ENCODE measurements at places on chromosomes 1 and 21.

GRCh38 chr1:221308534-221309511, 429.6 kb downstream of the HLX start:
- no peak for DNase-seq

DNA sequence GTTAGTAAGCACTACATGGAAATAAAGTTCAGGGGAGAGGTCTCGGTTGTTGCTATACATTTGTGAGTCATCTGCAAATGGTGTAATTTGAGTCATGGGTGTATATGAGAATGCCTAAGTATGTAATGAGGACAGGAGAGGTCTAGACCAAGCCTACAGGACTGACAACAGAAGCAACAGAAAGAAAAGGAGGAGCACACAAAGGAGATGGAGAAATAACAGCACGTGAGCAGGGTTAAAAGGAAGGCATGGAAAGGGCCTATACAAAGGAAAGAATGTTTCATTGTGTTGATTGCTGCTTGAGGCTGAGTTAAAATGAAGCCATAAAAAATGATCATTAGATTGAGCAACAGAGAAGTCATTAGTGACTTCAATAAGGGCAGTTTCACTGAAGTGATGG, 28.0 kb upstream of the PRKAA2 start:
- no peak for DNase-seq

GRCh38 chr1:54312796-54313316, 93.3 kb downstream of the SSBP3 start:
- peak; percentile 83 for DNase-seq

- no peak for DNase-seq
Observed at GRCh38 chr1:42933610-42934491, 24.8 kb downstream of the SLC2A1 start.

- no peak for DNase-seq
Observed at GRCh38 chr1:224042557-224043118, 71.3 kb upstream of the FBXO28 start.

DNA sequence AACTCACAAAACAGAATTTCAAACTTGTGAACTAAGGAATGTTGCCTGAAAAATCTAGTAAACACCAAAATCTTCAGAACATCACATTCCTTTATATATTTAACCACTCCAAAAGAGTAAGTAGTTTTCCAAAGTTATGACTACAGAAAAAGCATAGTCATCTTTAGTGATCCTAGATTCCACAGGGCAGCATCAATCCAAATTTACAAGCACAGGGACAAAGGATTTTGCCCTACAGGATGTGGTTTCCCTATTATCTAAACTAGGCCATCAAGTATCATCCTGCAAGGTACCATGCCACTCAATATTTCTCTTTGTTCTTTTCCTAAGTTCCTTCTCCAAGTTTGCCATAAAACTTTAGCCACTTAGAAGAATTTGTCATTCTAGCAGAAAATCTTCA, 33.0 kb downstream of the COP1 start:
- DNase-seq: no peak

DNA sequence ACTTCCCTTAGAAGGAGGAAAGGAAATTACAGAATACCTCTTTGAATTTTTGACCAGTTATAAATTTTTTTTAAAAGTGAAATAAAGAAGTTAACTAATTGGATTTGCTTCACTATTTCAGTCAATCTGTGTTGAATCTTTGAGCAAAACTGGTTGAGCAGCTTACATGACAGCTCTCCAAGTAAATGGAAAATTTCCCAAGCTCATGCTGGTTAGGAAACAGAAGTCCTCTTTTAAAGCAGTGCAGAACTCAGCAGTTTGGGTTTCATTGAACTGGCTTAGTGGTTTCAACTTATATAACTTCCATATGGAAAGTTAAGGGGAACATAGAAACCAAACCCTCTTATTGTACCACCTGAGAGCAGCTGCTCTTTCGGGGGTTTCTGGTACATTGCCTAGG, 250.5 kb downstream of the PDE4B start:
- DNase-seq: no peak

DNA sequence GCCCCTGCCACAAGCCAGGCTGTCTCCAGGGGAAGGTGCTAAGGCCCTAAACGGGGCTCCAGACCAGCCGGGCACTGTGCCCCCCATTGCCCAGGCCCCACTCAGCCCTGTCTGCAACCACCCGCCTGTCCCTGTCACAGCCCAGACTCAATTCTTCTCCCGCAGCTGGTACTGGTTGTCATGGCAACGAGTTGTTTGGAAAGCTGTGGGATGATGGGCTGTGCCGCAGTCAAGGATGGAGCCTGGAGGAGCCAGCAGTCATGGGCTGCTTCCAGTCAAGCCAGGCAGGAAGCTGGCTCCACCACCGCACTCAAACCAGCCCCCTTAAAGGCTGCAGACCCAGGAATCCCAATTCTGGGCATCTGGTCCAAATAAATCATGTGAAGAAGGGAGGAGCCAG, 4.2 kb downstream of the SPOCD1 start:
- peak; percentile 40 for DNase-seq

DNA sequence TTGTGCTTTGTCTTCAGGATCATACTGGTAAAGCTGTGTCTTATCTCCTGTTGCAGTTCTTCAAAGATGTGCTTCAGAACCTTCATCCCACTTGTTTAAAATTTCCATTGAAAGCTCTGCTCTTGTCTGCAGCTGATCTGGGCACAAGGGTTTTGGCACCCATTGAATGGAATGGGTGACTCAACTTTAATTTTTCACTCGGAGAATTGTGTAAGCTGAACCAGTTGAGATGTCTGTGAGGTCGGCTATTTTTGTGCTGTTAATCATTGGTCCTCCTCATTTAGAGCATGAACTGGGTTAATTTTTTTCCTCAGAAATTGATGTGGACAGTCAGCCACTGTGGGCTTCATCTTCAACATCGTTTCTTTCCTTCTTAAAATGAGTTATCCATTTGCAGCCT, 252.1 kb downstream of the TM2D1 start:
- DNase-seq: peak; percentile 83

DNA sequence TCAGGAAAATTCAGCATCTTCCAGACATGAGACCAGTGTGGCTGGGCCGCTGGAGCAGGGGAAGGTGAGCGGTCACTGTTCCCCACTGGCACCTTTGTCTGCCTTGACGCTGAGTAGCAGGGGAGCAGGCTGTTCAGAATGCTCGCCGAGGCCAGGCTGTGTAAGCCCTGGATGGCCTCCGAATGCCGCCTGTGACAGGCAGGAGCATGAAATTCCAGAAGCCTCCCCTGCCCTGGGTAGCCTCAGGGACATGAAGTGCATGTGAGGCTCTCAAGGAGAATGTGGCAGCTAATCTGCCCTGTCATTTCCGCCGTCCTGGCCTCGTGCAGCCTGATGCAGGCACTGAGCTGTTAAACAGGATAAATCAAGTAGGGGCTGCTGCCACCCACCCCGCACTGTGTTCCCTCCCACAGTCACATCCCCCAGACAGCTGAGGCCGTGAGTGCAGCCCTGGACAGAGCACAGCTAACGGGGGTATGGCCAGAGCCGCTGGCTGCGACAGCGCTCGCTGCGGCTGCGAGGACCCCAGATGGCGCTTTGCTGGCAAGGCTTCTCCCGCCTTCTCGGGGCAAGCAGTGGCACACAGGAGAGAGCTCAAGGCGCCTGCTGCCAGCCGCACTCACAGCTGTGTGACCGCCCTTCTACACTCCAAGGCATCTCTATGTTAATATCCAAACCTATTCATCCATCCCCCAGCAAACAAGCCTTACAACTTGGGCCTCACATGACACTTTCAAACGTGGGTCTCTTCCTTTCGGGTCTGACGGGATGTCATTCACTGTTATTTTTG, 105.0 kb upstream of the COL6A1 start:
- DNase-seq: no peak

DNA sequence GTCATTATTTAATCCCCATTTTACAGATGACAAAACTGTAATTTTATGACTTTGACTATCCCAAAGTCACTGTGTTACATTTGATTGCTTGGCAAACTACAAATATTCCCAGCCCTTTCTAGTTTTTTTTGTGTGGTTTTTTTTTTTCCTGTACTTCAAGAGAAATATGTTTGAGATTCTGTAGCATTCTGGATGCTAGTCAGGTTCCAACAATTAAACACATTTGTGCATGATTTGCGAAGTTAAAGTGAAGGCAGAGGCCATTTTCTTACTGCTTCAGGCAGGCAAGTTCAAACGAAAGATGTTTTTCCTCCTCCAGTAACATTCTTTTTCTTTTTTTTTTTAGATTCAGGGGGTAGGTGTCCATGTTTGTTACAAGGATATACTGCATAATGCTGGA, 107.9 kb upstream of the SERTAD4 start:
- peak; percentile 2 for DNase-seq

DNA sequence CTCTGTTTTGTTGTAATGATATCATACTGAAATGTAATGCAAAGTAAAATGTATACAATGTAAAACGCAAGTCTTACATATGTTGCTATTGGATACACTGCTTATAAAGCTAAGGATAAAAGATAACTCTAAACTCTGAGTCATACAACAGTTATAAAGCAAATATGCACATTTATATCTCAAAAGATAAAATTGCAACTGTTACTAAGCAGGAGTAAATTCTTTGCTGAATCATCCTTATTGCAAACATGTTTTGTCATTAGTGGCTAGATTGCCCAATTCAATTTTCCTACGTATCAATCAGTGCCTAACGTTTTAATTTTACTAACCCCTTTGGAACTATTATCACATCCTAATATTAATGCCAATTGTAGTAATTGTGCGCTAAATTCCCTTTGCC, 762.9 kb downstream of the LTN1 start:
- DNase-seq: peak; percentile 92

- peak; percentile 97 for DNase-seq
Observed at GRCh38 chr21:28537371-28538079, 455.2 kb downstream of the LTN1 start.

- no peak for DNase-seq
Observed at GRCh38 chr1:1024771-1025699, 5.1 kb downstream of the AGRN start.

DNA sequence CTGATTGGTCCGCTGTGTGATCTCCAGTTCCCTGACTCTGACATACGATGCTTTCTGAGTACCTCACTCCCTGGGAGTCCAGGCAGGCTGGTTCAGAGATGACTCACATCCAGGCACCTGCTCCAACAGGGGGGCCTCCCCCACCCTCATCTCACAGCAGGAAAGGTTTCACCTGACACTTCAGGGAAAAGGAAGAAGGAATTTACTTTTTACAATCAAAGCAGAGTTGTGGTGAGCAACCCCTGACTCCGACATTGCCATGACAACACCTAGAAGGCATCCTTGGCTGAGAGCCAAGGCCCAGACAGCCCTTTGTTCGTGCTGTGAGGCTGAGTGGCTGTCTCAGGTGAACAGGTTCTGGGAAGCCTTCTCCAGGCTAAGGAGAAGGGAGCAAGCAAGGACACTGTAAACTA, 164.6 kb upstream of the GJB5 start:
- no peak for DNase-seq

GRCh38 chr1:110393691-110394492, 3.1 kb upstream of the SLC16A4 start:
- peak; percentile 71 for DNase-seq

DNA sequence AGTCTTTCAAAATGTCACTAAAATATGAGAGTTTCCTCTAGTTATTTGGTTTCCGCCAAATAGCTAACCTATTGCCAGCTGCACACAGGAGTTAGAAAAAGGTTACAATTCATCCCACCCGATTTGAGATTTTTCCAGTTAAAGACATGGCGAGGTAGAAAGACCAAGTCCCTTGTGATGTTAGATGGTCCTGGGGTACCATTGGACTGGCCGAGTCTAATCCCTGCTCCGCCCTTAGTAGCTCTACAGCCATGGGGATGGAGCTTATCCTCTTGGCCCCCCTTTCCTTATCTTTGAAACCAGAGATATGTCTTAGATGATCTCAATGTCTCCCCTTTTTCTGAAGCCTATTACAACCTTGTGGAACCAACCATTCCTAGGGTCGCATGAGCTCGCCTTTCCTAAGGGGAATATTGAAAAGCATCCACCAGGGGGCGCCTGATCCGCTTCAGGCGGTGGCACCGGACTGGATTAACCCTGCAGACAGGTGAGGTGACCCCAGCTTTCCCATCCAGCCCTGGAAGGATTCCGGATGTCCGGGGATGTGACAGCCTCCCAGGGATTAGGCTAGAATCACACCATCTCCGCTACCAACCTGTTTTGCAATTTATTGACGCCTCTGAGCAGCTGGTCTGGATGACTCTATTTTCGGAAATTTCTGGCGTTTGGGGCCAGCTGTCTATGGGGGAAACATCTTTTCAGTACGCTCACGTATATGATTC, 68.3 kb upstream of the SIM2 start:
- DNase-seq: peak; percentile 42

- peak; percentile 4 for DNase-seq
Observed at GRCh38 chr1:75134647-75135572, 722 bp downstream of the LHX8 start.

DNA sequence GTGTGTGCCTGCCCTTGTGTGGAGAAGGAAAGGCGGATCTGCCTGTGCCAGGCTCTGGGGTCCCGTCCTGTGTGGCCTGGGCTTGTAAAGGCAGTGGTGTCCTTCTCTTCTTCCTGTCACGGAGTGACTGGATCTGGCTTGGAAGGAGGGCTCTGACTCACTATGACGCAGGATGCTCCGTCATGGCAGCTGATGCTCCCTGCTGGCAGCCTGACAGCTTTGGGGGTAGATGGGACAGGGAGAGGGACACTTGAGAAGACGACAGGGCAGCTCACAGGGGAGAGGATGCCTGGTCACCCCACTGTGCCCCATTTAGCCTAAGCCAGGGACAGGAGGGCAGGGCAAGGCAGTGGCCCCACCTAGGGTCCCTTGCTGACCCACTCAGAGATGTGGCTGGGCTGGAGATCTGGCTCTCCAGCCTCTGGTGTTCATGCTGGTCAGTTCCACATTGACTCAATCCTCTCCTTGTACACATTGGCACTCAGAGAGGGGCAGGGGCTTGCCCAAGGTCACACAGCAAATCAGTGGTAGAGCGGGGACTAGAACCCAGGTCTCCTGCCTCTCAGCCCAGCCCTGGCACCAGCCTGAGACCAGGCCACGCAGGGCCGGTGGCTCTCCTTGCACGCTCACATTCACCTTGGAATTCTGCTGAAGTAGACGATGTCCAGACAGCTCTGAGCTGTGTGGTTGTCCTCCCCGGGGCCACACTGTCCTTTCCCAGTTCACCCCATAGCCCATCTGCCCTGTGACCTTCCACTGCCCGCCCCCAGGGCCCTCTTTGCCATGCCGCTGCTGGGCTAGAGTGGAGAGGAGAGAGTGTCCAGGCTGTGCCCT, 2.8 kb upstream of the FAM131C start:
- DNase-seq: peak; percentile 88

- DNase-seq: peak; percentile 70
Observed at GRCh38 chr21:25735646-25736597, 1.1 kb downstream of the GABPA start.

DNA sequence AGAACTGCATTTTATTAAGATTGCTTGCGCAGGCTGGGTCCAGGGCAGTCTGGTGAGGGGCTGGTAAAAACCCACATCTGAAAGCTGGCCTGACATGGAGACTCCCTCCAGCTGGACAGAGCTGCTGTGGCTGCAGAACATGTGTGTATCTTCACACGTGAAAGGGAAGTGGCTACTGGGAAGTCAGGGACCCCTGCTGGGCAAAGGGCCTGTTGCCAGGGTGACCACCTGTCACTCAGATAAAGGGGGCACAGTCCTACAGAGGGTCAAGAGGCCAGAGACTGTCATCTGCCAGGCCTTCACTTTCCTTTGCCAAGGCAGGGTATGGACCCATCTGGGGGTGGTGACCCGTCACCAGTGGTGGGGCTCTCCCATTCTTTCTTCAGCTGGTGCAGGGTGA, 17.5 kb downstream of the NKAIN1 start:
- no peak for DNase-seq
